ENCODE measurements at places on chromosomes 5 and 9.
A peak's percentile ranks its signal among the peaks of the same experiment; 100 is the strongest.

DNA sequence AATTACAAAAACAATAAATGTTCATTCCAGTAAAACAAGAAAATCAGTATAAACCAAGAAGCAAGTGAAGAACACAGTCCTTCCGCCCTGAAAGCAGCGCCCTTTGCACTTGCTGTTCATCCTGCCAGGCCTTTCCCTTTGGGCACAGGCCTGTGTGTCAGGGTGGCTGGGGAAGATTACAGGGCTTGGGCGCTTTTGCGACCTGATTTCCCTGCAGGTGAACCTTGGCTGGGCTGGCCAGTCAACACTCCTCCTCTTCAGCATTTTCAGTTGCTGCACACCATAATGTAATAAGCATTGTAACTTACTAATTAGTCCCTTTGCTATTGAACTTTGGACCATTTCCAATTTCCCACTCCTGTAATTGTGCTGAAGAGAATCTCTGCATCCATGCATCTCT lies 38.6 kb upstream of the TDRD7 start:
- DNase-seq, result no peak

DNA sequence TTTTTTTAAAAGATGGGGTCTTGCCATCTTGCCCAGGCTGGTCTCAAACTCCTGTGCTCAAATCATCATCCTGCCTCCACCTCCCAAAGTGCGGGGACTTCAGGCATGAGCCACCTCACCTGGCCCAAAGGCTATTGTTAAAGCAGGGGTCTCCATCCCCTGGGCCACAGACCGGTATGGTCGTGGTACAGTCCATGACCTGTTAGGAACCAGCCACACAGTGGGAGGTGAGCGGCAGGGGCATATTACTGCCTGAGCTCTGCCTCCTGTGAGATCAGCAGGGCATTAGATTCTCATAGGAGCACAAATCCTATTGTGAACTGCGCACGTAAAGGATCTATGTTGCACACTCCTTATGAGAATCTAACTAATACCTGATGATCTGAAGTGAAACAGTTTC lies 7.3 kb upstream of the NOL6 start:
- DNase-seq, result no peak

- peak; percentile 59 for DNase-seq
These were observed 162.4 kb upstream of the ZNF608 start for GRCh38 chr5:124908581-124909451.

DNA sequence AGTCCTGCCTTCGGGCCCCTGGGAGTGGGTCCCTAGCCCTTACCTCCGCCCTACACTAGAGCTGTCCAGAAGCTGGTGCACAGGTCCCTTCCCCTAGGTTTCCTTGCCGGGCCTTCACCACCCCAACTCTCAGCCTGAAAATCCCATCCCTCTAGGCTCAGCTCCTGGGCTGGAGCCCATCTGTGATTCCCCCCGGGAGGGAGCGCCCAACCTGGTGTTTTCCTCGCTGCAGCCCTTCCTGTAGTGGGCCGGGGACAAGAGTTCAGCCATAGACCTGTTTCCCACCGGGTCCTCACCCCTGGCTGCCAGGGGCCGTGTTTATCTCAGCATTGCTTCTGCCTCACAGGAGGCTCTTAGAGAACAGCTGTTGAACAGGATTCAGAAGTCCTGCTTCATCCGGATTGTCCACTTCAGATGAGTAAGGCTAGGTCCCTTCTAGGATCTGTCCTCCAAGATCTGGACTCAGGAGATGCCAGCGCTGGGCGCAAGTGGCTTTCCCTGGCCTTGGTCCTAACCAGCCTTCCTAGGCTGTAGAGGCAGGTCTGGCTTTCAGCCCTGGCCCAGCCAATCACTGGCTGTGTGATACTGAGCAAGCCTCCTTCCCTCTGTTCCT lies 965 bp downstream of the GLIPR2 start:
- DNase-seq, result no peak

DNA sequence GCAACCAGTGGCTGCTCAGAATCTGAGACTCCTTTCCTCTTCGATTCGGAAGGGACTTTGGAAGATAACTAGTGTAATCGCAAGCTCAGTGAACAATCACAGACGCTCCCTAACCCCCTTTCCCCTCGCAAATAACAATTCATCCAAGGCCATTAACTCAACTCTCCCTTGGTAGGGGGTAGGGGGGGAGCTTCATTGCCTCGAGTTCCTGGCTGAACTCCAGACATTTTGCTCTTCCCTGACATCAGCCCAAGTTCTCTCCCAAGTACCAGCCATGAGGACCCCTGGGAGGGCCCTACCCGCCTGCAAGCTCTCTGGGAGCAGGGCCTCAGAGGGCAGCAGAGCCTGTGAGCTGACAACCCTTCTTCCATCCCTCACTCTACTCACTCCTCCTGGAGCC lies 8.4 kb downstream of the FAM163B start:
- DNase-seq, result no peak

DNA sequence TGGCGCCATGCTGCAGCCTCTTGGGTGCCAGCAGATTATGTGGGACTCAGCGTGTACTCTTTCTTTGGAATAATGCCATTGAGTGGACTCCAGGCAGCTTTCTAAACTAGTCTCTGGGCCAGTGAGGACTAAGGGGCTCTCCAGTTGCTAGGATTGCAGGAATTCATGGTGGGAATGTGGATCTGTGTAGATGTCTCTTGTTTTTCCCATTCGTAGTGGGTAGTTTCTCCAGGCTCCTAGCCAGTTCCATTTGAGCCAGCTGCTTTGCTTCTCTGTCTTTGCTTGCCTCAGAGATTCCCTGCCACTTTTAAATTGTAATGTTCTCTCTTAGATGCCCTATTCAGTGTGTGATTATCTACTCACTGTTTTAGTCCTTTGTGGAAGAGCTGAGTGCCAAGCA lies 42.6 kb downstream of the SLF1 start:
- DNase-seq, result no peak

- DNase-seq, result no peak
These were observed 67.9 kb upstream of the CHSY3 start for GRCh38 chr5:129836321-129836720.

GRCh38 chr9:124303762-124304161 lies 46.0 kb downstream of the NEK6 start:
- no peak for DNase-seq

- no peak for DNase-seq
These were observed 13.5 kb downstream of the NDFIP1 start for GRCh38 chr5:142122121-142122520.

- no peak for DNase-seq
These were observed 199.9 kb upstream of the SMC2 start for GRCh38 chr9:103894184-103894583.

GRCh38 chr5:159094745-159095144 lies 5.0 kb downstream of the EBF1 start:
- DNase-seq, result peak; percentile 97

- DNase-seq, result no peak
These were observed 218.4 kb downstream of the ADAMTS6 start for GRCh38 chr5:65263321-65263720.

GRCh38 chr5:170092455-170093101 lies 13.1 kb upstream of the FOXI1 start:
- DNase-seq, result no peak
